ENCODE measurements at places on chromosomes 11 and 22.
A peak's percentile ranks its signal among the peaks of the same experiment; 100 is the strongest.

GRCh38 chr11:75103380-75104026, 6.8 kb upstream of the OR2AT4 start:
- peak; percentile 51 for DNase-seq

- no peak for DNase-seq
Measured at GRCh38 chr11:110929129-110929528, 216.9 kb upstream of the ARHGAP20 start.

- DNase-seq: no peak
Measured at GRCh38 chr11:3616721-3617460, 24.9 kb downstream of the ART5 start.

- DNase-seq: no peak
Measured at GRCh38 chr22:35044607-35045390, 21.2 kb upstream of the ISX start.
